ENCODE measurements at places on chromosomes 16 and 17.

GRCh38 chr16:80788027-80788426 lies 16.4 kb downstream of the CDYL2 start:
- DNase-seq: no peak

DNA sequence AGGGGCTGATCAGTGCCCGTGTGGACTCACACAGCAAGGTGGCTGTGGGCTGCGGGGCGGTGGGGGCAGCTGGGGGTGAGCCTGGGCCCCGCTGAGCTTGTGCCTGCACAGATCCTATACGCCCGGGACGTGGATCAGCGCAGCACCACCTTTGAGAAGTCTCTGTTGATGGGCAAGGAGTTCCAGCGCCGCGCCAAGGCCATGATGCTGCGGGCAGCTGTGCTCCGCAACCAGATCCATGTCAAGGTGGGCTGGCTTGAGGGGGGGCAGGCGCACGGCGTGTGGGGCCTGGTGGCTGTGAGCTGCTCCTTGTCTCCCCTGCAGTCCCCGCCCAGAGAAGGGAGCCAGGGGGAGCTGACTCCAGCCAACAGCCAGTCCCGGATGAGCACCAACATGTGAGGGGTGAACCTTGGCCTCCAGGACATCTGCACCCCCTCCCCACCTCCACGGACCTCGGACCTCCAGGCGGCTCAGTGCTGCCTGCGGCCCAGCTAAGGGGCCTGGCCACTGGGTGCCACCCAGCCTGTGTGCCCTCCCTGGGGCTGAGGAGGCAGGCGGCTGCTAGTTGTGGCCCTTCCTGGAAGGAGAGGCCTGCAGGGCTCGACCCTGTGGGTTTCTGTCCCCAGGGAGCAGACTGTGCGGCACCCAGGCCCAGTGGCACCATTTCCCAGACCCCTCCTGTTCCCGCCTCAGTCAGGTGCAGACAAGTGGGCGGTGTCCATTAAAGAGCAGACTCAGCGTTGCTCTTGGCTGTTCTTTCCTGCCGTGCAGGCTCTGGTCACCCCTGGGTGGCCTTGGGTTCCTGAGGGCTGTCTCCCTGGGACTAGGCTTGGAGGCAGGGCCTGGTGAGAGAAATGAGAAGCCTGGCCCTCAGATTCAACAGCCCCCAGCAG lies 5.3 kb downstream of the GPS1 start:
- DNase-seq: no peak

GRCh38 chr16:69523566-69524305 lies 42.0 kb upstream of the NFAT5 start:
- DNase-seq: no peak

GRCh38 chr17:77504652-77505155 lies 363.9 kb downstream of the SEC14L1 start:
- no peak for DNase-seq

DNA sequence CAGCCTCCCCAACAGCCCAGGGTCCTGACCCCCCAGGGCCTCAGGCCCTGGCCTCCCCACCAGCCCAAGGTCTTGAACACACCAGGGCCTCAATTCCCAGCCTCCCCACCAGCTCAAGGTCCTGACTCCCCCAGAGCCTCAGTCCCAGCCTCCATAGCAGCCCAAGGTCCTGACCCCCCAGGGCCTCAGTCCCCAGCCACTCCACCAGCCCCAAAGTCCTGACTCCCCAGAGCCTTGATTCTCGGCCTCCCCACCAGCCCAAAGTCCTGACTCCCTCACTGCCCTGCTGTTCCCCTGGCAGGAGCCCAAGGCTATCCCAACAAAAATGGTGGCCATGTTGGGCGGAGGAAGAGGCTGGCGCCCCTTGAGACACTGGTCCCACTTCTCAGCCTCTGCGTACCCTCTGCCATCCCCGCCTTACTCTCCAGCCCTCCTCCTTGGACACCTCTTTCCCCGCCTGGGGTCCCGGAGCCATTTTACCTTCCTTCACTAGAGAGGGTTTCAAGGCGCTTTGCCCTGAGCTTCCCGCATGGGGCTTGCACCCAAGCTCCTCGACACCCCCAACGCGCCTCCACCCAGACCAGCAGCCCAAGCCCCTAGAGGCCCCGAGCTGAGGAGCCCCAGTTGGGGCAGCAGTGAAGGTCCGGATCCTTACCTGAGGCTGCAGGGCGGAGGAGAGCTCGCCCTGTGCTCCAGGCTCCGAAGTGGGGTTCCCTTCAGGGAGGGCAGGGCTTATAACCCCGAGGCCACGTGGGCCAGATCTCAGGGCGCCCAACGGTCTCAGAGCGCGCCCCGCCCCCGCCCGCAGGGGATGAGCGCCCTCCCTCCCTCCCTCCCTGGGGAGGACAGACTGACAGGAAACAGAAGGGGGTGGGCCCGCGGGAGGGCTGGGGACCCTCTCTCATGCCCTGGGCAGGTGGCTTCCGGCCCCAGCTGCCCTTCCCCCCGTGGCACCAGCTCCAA lies 3.5 kb upstream of the TSPOAP1 start:
- DNase-seq: no peak

GRCh38 chr17:34051046-34051445 lies 204.0 kb upstream of the CCL2 start:
- DNase-seq: no peak

- DNase-seq: no peak
Measured at GRCh38 chr16:23608194-23608593, 12.1 kb upstream of the NDUFAB1 start.

- no peak for DNase-seq
Measured at GRCh38 chr17:29664743-29665480, 42.2 kb upstream of the CORO6 start.

GRCh38 chr16:66935314-66936011 lies at the start of gene CES2:
CES2 (plus strand) TSS chr16:66935516; CDS start chr16:66935636, 120 bp downstream.
- DNase-seq: no peak

- no peak for DNase-seq
Measured at GRCh38 chr16:87201052-87201451, 116.1 kb downstream of the C16orf95 start.

GRCh38 chr17:73802314-73802713 lies 158.1 kb upstream of the SDK2 start:
- DNase-seq: no peak

DNA sequence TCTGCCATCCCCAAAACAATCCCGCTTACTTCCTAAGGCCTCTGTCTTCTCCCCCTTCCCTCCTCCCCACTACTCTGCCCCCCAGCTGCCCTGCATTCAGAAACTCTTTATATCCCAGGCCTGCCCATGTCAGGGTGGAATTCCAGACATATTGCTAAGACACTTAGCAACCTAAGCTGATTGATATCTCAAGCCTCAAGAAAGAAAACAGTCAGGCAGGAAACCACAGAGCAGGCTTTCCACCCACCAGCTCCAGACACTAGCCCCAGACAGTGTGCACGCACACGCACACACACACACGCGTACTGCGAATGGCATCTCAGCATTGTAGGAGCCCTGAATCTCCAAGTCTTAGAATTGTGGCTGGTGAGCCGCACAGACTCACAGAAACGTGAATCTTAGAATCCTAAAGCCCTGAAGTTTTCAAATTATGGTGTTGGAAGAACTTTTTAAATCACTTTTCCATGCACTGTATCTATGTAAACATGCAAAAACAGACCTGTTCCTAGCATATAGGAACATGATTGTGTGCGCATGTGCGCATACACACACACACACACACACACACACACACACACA lies 8.8 kb upstream of the LPCAT2 start:
- no peak for DNase-seq
